GM12891 (cell line): ENCODE measurements at places on chromosomes 2 and 18.

DNA sequence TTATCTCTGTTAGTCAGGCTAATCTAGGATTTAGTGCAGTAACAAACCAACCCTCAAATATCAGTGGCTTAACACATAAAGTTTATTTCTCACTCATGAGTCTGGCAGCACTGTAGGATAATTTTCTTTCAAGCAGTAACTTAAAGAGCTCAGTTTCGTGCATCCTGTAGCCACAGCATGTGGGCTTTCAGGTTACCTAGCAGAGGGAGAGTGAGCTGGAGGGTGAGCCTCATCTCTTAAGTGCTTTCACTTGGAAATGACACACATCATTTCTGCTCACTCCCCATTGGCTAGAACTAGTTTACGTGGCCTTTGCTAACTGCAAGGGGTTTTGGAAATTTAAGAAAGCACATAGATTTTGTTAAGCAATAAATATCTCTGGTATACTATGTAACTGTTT lies 96.9 kb downstream of the KCNS3 start:
- DNase-seq = no peak

GRCh38 chr2:168550670-168551069 lies 94.6 kb downstream of the CERS6 start:
- DNase-seq = no peak

DNA sequence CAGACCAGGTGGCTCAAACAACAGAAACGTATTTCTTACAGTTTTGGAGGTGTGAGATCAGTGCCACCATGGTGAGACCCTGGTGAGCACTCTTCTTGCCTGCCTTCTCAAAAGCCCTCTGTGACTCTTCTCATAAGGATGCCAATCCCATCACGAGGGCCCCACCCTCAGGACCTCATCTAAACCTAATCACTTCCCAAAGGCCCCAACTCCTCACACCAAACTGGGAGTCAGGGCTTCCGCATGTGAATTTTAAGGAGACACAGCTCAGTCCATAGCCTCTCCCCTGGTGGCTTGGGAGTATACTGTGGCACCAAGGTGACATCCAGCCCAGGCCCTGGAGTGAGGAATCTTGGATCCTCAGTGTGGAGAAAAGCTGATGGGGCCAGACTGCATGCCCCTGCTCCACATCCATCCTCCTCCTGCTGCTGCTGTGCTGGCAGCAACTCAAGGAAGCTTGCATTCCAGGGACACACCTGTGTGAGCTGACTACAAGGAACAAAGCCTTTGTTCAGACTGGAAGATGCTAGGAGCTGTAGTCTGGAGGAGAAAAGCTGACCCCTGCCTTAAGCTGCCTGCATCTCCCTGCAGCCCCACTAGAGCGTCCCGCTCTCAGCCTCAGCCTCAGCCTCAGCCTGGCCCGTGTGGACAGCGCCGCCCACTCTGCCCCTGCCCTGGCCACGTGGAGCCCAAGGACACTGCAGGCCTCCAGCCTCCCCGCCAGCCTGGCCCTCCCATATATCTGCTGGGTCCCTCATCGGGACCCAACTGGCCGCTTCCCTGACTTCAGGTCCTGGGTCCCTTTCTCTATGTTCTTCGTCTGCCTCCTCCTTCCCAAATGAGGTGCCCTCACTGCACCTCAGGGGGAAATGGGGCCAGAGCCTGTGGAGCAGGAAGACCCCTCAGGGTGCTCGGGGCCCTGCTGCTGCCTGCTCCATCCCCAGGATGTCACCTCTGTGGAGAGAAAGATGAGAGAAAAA lies 87.8 kb upstream of the RAB6C start:
- DNase-seq = no peak

GRCh38 chr2:8571301-8571791 lies 110.5 kb upstream of the ID2 start:
- no peak for DNase-seq

- no peak for DNase-seq
Measured at GRCh38 chr2:151716721-151717120, 17.6 kb downstream of the NEB start.

DNA sequence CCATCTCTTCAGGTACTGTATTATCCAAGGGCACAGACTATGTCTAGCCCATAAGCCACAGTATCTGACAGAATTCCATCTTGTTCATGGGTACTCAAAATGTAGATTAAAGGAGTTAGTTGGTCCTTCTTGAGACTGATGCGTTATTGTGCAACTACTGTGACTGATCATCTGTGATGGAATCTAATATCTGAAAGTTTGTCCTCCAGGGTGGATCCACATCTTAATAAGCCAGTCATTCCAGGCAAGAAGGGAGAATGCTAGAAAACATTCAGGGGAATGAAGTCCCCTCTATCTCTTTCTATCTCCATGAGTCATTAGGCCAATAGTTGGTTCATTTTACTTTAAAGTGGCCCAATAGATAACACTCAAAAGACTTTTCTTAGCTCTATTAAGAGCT lies 252.6 kb downstream of the EXOC6B start:
- DNase-seq = no peak

DNA sequence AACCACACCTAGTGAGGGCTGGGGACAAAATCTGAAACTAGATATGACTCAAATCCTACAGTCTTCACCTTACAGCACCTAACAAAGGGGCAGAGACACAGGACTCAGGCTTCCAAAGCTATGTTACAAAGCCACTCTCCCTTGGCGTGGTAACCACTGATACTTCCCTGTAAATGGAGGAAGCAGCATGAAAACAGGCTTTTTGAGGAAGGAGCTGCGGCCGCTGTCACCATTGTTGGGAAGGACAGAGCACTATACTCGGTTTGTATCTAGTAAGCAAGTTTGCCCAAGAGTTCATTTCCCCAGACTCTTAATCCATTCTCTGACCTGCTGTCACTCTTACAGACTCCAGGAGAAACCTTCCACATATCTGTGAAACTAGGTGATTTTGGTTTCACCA lies 60.3 kb downstream of the LONRF2 start:
- no peak for DNase-seq

GRCh38 chr2:221589696-221590095 lies 17.6 kb upstream of the EPHA4 start:
- no peak for DNase-seq

DNA sequence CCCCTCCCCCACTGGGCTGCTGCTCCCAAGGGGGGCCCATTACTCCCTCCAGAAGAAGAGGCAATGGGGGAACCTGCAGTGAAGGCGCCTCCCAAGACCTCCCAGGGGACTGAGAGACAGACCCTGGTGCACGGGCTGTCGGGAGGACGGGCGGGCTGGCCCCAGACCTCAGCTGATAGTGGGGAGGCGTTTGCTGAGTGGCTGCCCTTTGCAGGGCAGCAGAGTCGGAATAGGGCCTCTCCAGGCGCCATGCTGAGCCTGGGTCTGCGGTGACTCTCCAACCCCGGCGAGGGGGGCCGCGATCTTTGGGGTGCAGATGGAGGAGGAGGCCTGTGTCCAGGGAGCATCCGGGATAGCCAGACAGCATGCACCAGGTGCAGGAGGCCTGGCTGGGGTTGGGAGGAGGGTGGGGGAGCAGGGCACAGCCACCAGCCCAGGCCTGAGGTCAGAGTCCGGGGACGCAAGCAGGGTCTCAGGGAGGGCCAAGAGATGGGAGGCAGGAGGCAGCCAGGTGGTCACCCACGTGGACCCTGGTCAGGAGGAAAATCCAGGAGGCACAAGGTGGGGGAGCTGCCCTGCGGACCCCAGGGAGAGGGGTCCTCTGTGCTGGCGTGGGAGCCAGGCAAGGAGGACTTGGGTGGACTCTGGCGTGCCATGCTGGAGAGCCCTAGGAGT lies 11.0 kb downstream of the CROCC2 start:
- DNase-seq = no peak

GRCh38 chr18:72636611-72637010 lies 92.5 kb upstream of the CBLN2 start:
- DNase-seq = no peak

DNA sequence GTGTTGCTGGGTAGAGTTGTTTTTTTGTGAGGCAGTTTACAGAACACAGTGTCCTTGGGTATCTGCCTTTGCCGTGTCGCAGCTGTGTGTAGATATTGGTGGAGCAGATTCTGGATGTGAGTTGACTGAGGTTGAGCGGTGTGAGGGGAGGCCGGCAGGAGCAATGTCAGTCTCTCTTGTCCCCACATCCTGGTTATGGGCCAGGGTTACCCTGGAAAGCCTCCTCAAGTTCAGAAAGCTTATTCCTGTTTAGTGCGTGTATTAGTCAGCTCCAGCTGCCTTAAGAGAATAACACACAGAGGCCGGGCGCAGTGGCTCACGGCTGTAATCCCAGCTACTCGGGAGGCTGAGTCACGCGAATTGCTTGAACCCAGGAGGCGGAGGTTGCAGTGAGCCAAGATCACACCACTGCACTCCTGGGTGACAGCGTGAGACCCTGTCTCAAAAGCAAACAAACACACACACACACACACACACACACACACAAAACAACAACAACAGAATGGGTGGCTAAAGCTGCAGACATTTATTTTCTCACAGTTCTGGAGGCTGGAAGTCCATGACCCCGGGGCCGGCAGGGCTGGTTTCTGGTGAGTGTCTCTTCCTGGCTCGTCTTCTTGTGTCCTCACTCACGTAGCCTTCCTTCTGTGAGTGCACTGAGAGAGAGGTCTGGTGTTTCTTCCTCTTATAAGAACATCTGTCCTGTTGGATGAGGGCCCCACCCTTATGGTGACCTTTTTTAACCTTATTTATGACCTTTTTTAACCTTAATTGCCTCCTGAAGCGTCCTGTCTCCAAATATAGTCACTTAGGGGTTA lies 5.1 kb downstream of the NCK2 start:
- no peak for DNase-seq

DNA sequence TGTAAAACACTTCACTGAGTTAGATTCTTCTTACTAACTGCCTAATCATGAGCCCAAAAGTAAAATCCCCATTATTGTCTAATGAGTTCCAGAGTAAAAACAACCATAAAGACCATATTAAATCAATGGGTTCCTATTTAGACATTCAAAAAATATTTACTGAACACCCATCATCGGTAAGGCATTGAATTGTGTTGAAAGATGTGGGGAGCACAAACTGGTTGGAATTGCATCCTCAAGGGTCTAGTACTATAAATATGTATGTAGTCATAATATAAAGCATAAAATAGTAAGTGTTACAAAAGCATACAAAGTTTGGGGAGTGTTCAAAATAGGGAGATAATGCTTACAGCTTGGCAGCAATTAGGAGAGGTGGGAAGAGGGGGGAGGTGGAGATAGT lies 3.0 kb upstream of the MARCHF4 start:
- DNase-seq = no peak

DNA sequence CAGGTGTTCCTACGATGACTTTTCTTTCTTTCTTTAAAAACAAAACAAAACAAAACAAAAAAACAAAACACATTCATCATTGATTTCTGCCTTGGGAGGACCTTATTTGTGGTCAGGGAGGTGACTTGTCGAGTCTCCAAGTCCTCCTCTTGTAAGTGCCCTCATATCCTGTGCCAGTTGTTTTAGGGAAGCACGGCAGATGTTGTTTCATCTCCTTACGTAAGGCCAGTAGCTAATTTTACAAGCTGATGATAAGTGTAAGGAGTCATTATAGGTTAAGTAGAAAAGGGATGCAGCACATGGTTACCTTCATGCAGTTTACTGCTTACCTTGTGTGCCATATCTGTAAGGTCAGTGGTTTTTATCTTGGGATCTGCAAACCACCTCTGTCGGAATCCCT lies 52.2 kb downstream of the MRPS9 start:
- DNase-seq = no peak

DNA sequence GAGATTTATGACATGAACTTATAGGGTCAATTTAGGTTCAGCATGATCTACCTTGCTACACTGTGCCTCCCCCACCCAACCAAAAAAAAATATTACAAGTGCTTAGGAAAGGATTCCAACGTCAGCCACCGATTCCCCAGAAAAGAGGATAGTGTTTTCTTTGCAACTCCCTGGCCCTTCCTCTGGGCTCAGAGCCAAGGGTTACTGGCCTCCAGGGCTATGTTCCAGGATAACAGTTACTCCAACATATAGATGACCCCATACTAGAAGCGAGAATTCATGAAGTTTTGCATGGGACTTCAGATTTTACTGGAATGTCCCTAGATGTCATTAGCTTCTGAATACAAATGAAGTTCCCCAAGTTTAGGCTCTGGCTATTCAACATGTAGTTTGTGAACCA lies 172.1 kb downstream of the UPP2 start:
- no peak for DNase-seq

GRCh38 chr2:232235716-232236115 lies 142.8 kb upstream of the ALPP start:
- no peak for DNase-seq

DNA sequence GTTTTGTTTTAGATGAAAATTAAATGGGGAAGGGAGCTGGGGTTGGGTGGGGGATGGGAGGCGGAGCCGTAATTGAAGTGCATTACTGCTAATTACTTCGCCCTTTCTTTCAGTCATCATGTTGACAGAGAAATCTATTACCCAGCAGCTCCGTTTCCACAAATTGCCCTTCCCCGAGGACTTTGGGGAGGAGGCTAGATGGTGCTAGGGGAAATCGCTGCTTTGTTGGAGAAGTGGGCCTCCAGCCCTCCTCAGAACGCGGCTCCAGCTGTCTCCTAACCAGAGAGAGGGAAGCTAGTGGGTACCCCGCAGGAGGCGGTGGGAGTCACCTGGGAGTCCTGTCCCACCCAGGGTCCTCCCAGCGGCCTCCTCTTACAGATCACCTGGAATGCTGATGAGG lies 130.9 kb upstream of the MYCN start:
- DNase-seq = no peak

DNA sequence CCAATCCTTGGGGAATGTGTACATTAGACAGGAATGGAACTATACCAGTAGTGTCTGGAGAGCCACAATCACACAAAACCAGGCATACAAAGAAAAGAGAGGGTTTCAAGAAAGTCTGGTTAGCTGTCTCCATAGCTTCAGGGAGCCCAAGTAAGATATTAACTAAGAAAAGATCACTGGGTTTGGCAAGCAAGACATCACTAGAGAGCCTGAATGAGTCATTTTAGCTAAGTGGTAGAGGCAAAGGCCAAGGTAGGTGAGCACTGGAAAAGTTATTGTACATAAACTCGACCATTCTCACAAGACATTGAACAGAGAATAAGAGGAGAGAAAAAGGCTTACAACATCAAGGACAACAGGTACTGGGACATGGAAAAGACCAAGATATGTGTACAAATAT lies 143.8 kb upstream of the ARL4C start:
- DNase-seq = no peak

DNA sequence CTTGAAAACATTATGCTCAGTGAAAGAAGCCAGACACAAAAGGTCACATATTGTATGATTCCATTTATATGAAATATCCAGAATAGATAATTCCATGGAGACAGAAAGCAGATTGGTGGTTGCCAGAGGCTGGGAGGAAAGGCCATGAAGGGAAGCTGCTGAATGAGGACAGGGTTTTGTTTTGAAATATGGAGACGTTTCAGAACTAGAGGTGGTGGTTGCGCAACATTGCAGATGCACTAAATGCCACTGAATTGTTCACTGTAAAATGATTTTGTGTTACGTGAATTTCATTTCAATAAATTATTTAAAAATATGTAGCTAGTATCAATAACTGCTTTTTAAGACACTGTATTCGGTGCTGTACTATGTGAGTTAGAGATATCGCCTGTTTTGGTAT lies 101.7 kb upstream of the ZNF236 start:
- DNase-seq = no peak

GRCh38 chr2:227348324-227348723 lies 23.3 kb downstream of the MFF start:
- DNase-seq = no peak

GRCh38 chr2:42186366-42186765 lies 17.2 kb downstream of the EML4 start:
- DNase-seq = no peak
